Globus pallidus (tissue), 1 donor: ENCODE measurements at places on chromosomes 6 and 20.

DNA sequence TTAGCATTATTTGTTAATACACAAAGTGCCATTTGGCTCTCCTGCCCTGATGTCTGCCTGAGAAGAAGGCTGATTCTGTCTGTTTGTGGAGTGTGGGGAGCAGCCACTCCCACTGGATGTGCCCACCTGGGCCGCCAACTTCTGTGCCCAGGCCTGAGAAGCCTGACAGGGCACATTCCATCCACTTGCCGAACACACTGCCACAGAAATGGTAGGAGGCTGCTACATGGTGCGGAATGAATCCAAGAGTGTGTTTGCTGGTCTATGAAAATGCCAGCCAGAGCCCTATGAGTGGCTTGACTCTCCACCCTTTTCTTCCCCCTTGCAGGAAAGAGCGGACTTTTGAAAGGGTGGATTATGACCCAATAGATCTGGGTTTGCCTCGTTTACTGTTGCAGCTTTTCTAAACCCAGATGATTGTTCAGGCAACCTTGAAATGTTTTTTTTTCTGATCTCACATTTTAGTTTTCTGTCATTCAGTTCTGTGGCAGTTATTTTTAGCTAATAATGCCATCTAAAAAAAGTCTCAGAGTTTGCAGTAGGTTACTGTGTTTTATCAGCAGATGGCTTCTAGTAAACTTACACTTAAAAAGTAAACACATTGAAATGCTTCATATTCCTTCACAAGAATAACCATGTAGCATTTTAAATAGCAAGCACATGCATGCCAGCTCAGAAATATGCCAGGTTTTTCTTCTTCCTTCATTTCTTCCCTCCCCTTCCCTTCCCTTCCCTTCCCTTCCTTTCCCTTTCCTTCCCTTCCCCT lies 196.5 kb downstream of the SLC35F1 start:
- no peak for DNase-seq

DNA sequence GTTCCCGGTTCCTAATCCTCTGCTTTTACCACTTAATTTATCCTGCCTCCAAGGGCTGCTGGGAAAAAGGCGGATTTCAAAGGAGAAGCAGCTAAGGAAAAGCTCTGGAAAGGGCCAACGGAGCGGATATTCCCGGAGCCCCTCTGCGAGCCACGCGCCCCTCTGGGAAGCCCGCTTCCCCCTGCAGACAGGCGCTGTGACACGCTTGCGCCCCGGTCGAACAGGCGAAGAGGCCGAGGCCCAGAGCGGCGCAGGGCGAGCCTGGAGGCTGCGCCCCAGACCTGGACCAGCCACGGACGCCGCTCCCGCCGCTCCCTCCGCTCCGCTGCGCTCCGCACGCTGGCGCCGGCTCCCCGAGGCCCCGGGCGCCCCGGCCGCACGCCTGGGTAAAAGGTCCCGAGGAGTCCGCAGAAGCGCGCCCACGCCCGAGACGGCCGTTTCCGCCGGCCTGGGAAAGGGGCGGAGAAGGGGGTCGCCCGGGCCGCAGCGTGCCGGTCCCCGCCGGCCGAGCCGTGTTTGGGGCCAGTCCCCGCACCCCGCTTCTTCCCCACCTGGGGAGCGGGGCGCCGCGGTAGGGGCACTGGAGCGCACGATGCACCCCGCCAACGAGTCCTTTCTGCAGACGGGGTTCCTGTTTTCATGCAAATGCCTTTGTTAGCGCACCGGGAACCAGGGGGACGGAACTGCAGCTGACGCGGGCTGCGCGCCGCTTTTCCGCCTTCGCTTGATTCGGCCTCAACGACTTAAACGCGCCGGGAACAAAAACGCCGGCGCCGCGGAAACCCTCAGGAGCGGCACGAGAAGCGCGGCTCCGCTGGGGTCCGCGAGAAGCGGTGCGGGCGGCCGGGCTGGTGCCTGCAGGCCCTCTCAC lies 91.9 kb upstream of the SIRPA start:
- peak; percentile 69 for DNase-seq

DNA sequence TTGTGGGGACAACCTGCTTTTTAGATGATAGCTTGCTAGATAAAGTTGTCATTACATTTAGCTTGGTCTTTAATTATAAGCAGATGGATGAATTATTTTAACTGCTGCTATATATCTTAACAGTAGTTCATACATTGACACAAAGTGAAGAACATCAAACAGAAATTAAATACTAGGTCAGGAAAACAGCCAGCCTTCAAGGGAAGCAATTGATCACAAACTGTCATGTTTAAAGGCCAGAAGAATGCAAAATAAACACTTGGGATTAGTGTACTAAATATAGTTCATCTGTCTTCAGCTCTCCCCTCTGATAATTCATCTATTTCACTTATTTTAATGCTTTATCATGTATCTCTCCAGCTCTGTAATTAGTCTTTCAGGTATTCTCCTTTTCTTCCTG lies 225.1 kb upstream of the FERMT1 start:
- no peak for DNase-seq

DNA sequence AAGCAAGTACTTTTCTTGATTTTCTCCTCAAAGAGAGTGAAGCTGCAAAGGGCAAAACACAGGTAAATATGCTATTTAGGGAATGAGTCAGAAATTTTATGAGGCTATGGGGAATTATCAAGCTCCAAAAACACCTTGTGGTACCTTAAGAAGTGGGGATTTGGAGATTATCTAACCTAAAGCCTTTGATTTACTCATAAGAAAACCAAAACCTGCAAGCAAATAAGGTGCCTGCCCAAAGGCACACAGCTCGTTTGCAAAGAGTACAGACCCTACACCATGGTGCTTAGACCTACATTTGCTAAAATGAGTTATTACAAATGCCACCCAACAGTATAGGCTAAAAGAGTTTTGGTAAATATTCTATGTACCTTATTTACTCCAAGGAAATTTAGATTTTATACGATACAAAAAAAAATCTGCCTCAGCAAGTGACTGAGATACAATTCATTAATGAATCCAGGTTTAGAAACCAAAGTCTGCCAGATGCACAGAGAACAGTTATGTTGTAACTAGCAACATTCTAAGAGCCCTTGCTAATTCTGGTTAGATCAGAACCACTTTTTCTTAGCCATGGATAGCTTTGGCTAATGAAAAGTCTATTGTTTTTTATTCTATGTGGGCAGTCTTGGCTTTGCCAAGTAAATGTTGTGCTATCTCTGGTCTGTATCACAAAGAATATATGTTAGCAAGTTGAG lies 101.5 kb downstream of the KHDC1L start:
- DNase-seq, result no peak

- no peak for DNase-seq
These were observed 3.9 kb upstream of the CST9 start for GRCh38 chr20:23609486-23610109.

- DNase-seq, result no peak
These were observed 58.8 kb downstream of the RPRD1B start for GRCh38 chr20:38092260-38092857.

DNA sequence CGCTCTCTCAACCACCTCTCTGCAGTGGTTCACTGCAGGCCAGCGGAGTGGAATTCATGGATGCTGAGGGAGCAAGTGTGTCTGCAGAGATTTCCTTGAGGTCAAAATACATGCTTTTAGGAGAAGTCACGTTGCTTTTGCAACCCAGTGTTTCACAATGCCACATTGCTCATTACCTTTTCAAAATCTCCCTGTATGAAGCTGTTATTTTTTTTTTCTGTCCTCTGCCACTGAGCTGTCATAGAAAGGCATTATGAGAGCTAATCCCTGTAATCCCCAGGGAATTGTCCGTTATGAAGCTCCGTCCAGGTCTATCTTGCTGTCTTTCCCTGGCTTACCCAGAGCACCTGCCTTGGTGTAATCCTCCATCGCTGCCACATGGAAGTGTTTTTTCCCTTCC lies 60.5 kb upstream of the SLC22A23 start:
- DNase-seq, result no peak

- DNase-seq, result no peak
These were observed 4.6 kb downstream of the RAET1G start for GRCh38 chr6:149918151-149918905.

DNA sequence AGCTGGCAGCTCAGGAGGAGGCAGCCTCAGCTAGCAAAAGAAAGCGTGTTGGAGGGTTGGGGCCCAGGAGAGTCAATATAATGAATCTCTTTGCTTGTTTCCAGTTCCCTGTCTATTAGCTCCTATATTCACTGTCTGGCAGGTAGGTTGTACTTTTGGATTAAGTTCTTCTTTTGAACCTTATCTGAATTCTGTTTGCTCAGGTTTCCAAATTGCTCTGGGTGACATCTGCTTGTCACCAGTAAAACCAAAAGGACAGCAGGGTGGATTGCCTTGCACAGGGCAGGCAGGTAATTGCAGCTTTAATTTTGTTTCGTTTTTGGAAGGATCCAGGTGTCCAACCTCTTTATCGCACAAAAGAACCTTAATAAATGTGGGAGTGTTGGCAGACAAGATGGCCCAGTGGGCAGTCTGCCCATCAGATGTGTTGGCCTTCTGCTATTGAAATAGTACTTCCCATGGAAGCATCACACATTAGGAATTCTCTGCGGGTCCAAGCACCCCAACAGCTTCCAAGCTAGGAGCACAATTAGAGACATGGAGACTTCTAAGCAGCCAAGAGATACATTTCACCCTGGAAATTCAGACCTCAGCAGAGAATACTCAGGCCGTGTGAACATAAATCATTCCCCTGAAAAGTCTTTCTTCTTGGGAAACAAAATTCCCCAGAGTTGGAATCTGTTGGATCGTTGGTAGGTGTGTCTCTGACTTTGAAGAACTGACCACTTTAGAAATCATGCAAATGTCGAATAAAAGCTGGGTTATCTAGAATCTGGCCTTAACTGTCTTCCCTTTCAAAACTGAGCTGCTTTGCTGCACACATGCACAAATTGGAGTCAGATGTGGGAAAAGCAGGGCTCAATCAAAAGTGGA lies 286.9 kb upstream of the BMP2 start:
- DNase-seq, result no peak

GRCh38 chr20:24580006-24580405 lies 110.6 kb downstream of the SYNDIG1 start:
- DNase-seq, result no peak

- DNase-seq, result no peak
These were observed 28.3 kb downstream of the NPEPL1 start for GRCh38 chr20:58720890-58721289.

GRCh38 chr20:61765081-61765870 lies 300.4 kb downstream of the TAF4 start:
- DNase-seq, result no peak

DNA sequence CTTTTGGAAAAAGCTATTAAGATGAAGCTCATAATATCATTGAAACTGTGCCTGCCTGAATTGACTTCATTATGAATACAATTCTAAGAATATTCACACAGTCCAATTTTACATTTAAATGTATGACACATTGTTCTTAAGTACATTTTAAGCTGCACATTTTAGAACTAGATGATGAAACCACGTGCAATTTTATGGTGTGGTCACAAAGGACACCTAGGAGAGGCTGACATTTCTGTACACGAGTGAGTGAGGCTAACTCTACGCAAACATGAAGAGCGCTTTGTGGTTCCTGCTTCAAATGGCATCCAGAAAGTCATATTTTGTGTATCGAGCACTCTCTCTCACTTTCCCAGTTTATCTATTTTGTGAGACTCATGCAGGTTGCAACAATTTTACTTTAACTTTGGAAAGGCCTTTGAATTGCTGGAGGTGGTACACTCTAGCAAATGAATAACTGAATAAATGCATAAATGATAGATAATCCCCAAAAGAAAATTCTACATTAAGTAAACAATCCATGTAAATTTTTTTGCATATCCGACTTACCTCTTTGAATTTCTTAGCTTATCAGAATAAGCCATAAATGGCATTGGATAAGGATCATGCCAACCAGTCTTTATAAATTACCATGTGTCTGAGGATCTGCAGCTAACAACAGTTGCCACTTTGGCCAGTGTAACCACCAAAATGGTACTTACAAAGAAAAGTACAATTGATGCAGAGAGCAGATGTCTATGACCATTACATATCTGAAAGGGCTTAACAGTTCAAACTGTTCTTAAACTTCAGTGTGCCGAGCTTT lies 97.3 kb downstream of the NRSN1 start:
- no peak for DNase-seq

DNA sequence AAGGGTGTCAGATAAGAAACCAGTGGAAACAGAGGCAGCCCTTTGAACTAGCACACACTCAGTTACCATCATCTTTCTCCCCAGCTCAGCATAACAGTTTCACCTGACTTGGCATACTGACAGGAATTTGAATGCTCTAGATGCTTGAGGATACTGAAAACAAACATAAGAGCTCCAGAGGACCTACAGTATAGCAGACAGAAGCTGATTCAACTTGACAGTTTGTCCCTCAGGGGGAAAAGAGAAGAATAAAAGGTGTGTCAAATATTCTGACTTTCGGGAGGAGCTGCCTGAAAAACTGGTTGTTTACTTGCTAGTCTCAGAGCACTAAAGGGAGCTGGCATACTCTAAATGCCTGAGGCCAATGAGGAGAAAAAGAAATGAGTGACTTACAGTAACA lies 35.1 kb downstream of the EYS start:
- no peak for DNase-seq

- no peak for DNase-seq
These were observed 48.4 kb downstream of the CPXM1 start for GRCh38 chr20:2751878-2752566.

GRCh38 chr20:47964149-47964548 lies 178.9 kb upstream of the SULF2 start:
- no peak for DNase-seq

GRCh38 chr6:15426395-15426794 lies 180.5 kb downstream of the JARID2 start:
- no peak for DNase-seq

GRCh38 chr20:38331245-38331644 lies 15.0 kb upstream of the LBP start:
- DNase-seq, result no peak

GRCh38 chr6:31795616-31796298 lies at the start of gene VARS1:
VARS1 (minus strand) TSS chr6:31795752; CDS start chr6:31795217, 535 bp downstream.
- DNase-seq, result peak; percentile 86

- DNase-seq, result peak; percentile 36
These were observed 11.9 kb upstream of the TMEM170B start for GRCh38 chr6:11525468-11526155.

DNA sequence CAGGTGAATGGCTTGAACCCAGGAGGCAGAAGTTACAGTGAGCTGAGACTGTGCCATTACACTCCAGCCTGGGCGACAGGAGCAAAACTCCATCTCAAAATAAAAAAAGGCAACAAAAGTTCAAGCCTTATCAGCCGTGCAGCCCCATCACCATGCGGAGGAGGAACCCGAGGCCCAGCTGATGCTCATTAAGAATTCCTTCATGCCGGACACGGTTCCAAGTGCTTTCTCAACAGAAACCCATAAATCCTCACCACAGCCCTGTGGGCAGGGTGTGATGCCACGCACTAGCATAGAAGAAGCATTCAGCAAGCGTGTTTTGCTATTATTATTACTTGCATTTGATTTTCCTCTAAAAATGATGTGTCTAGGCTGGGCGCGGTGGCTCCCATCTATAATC lies 56.3 kb downstream of the PREX1 start:
- no peak for DNase-seq

GRCh38 chr6:90663873-90664272 lies 77.0 kb upstream of the MAP3K7 start:
- DNase-seq, result no peak

GRCh38 chr6:133787859-133788505 lies 100.9 kb upstream of the TCF21 start:
- DNase-seq, result no peak
